Lung (tissue), 17 donors: ENCODE measurements at places on chromosomes 7 and 10.

DNA sequence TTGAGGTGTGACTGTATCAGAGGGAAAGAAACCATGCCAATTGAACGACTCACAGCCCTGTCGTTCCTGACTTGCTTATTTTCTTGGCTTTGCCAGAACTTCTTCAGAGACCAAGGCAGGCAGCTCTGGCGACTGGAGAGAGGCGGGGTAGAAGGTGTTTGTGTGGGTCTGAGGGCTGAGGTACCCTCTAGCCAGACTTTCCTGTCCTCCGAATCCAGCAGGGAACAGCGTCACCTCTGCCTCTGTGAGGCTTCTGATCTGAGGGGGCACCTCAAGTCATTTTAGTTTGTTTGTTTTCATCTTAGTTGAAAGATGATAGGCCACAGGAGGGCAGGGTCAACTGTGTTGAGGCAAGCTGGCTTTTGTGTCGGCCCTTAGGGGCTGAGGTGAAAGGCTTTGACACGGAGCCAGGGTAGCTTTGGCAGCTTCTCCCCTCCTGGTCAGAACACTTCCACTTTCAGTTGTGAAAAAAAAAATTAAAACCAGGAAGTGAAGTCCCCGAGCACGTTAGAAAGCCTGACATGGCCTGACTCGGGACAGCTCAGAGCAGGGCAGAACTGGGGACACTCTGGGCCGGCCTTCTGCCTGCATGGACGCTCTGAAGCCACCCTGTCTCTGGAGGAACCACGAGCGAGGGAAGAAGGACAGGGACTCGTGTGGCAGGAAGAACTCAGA lies 1.9 kb downstream of the ACSL5 start:
- peak overlapping the region; percentile 16 for H3K4me3 ChIP-seq
- no peaks in the 10 kb centered on the region for H3K4me1 ChIP-seq
- no peaks in the 10 kb centered on the region for H3K36me3 ChIP-seq

DNA sequence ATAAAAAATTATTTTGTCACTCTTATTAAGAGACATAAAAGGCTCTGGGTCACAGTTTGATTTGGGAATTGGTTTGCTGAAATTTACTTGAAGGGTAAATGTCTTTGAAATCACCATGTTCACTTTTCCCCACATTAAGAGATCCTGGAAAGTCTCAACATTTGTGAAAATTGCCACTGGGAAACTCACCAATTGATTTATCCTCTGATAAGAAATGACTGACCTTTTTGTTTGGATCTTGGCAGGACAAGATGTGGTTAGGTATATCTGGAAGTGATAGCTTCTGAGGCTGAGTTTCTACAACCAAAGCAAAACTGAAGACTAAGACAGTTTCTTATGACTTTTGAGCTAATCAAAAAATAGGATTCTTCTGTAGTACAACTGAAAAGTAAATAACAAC lies 107.1 kb upstream of the TMEM106B start:
- H3K27me3 ChIP-seq: no peaks in the 10 kb centered on the region
- no peaks in the 10 kb centered on the region for H3K36me3 ChIP-seq
- H3K4me3 ChIP-seq: no peak overlapping the region
- H3K27ac ChIP-seq: no peak overlapping the region
- DNase-seq: no peak

GRCh38 chr10:30013757-30014156 lies 45.6 kb downstream of the JCAD start:
- no peaks in the 10 kb centered on the region for H3K36me3 ChIP-seq
- peaks cover 19% of the 10 kb centered on the region for H3K4me1 ChIP-seq
- no peak overlapping the region for H3K27ac ChIP-seq
- peak; percentile 72 for DNase-seq

DNA sequence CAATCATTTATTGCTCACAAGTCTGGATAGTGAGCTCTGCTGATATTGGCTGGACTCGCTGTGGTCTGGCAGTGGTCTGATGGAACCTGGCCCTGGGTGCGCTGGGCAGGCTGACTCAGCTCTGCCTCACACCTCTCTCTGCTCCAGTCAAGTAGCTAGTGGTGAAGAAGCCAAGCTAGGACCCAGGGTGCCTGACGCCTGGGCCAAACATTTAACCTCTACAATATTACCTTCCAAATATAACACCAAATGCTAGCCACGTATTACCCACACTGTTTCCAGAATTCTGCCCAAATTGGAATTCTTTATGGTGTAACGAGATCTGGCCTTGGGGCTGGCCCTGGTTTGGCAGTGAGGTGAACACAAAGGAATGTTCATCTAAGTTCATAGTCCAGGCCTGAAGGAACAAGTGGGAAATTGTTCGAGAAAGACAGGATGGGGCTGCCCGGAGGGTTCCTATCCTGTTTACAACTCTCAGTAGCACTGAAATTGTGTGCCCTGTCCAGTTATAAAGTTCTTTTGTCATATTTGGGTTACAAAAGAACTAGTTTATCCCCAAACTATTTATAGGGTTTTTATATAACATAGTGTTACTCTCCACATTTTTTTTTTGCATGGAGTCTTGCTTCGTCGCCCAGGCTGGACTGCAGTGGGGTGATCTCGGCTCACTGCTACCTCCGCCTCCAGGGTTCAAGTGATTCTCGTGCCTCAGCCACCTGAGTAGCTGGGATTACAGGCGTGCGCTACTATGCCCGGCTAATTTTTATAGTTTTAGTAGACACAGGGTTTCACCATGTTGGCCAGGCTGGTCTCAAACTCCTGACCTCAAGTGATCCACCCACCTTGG lies 16.3 kb downstream of the OR2AE1 start:
- no peaks in the 10 kb centered on the region for H3K4me1 ChIP-seq
- no peaks in the 10 kb centered on the region for H3K27me3 ChIP-seq
- no peak overlapping the region for H3K4me3 ChIP-seq
- H3K36me3 ChIP-seq: no peaks in the 10 kb centered on the region
- H3K27ac ChIP-seq: no peak overlapping the region

GRCh38 chr7:94190599-94191061 lies 186.5 kb upstream of the BET1 start:
- peak; percentile 89 for DNase-seq
- no peaks in the 10 kb centered on the region for H3K4me1 ChIP-seq
- no peaks in the 10 kb centered on the region for H3K36me3 ChIP-seq
- H3K27ac ChIP-seq: no peak overlapping the region
- H3K27me3 ChIP-seq: no peaks in the 10 kb centered on the region

DNA sequence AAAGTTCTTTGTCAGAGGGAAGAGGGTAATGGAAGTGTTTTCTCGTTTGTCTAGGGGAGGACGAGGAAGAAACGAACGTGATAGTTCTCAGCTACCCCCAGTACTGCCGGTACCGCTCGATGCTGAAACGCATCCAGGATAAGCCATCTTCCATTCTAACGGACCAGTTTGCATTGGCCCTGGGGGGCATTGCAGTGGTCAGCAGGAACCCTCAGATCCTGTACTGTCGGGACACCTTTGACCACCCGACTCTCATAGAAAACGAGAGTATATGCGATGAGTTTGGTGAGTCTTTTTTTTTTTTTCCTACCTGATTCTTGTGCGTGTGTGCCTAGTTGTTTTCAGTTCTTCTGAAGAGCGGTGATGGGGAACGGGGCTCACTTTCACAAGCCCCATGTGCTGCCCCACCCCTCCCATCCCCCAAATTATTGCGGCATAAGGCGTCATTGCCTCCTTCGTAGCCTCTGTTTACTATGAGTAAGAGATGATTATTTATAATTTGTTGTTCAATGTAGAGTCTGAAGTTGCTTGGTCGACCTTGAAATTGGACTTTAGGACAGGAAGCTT lies 98.6 kb downstream of the ARID5B start:
- H3K36me3 ChIP-seq: peaks cover 13% of the 10 kb centered on the region
- no peak overlapping the region for H3K4me3 ChIP-seq
- H3K4me1 ChIP-seq: peaks cover 6% of the 10 kb centered on the region
- no peak for DNase-seq

GRCh38 chr7:21620054-21620453 lies 77.2 kb downstream of the DNAH11 start:
- no peak for DNase-seq
- no peak overlapping the region for H3K4me3 ChIP-seq
- H3K27ac ChIP-seq: no peak overlapping the region
- no peaks in the 10 kb centered on the region for H3K27me3 ChIP-seq
- H3K4me1 ChIP-seq: no peaks in the 10 kb centered on the region

GRCh38 chr10:67657775-67658174 lies 38.2 kb downstream of the CTNNA3 start:
- no peak overlapping the region for H3K27ac ChIP-seq
- no peak overlapping the region for H3K4me3 ChIP-seq
- no peaks in the 10 kb centered on the region for H3K4me1 ChIP-seq
- H3K27me3 ChIP-seq: no peaks in the 10 kb centered on the region

GRCh38 chr7:136655414-136655813 lies 213.0 kb upstream of the CHRM2 start:
- H3K27me3 ChIP-seq: no peaks in the 10 kb centered on the region
- H3K27ac ChIP-seq: no peak overlapping the region

- H3K27ac ChIP-seq: no peak overlapping the region
- no peaks in the 10 kb centered on the region for H3K27me3 ChIP-seq
- peaks cover 5% of the 10 kb centered on the region for H3K4me1 ChIP-seq
- no peaks in the 10 kb centered on the region for H3K36me3 ChIP-seq
- no peak overlapping the region for H3K4me3 ChIP-seq
Observed at GRCh38 chr7:37943905-37944736, 23.7 kb downstream of the EPDR1 start.

DNA sequence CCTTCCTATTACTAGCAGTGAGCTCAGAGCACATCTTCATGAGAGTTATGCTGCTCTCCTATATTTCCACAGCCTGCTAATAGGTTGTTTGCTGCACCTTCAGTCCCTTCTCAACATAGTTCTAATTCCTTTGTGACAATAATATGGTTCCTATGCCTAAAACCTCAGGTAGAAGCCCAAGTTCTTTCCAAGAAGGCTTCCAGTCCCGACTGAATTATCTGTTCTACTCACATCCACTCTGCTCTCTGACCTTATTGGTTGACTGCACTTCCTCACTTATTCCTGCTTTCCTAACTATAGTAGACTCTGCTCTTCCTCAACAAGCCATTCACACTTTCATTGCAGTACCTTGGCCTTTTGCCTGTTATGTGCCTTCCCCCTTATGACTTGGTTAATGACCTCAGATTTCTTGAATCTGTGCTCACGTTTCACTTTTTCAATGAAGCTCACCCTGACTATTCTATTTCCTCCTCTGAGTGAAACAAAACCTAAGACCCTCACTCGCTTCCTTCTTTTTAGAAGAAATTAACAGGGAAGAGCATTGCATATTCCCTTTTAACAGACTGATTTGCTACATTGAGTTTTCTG lies 132.7 kb downstream of the MDFIC start:
- DNase-seq: no peak
- H3K27me3 ChIP-seq: no peaks in the 10 kb centered on the region
- no peaks in the 10 kb centered on the region for H3K4me1 ChIP-seq
- no peak overlapping the region for H3K27ac ChIP-seq
- no peak overlapping the region for H3K4me3 ChIP-seq

- no peak for DNase-seq
- H3K27ac ChIP-seq: no peak overlapping the region
- H3K27me3 ChIP-seq: no peaks in the 10 kb centered on the region
- no peaks in the 10 kb centered on the region for H3K36me3 ChIP-seq
- no peak overlapping the region for H3K4me3 ChIP-seq
Observed at GRCh38 chr7:69526570-69526969, 71.7 kb upstream of the AUTS2 start.

- no peak overlapping the region for H3K27ac ChIP-seq
- H3K4me3 ChIP-seq: no peak overlapping the region
- DNase-seq: no peak
- H3K4me1 ChIP-seq: no peaks in the 10 kb centered on the region
- no peaks in the 10 kb centered on the region for H3K36me3 ChIP-seq
- H3K27me3 ChIP-seq: no peaks in the 10 kb centered on the region
Observed at GRCh38 chr10:23338155-23338828, 6.3 kb downstream of the C10orf67 start.

GRCh38 chr10:96358851-96359540 lies at the start of gene OPALIN:
OPALIN (minus strand) TSS chr10:96359002; CDS start chr10:96358896, 106 bp downstream.
- peaks cover 1% of the 10 kb centered on the region for H3K4me1 ChIP-seq
- no peaks in the 10 kb centered on the region for H3K36me3 ChIP-seq

DNA sequence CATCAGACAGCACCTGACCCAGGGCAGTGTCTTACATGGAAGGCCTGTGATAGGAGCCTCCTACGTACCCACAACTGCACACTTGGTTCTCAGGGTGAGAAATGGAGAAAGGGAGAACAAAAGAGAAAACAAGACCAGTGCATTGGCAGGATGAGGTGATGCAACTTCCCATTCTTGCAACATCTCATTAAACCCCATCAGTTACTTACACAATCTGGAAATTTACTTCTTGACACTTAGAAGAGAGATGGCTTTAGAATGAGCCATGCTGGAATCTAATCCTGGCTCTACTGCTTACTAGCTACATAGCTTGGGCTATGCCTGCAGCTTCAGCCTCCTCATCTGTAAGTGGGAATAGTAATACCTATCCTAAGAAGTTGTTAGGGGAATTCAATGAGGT lies 391.7 kb downstream of the KCNMA1 start:
- DNase-seq: no peak
- H3K27me3 ChIP-seq: no peaks in the 10 kb centered on the region

DNA sequence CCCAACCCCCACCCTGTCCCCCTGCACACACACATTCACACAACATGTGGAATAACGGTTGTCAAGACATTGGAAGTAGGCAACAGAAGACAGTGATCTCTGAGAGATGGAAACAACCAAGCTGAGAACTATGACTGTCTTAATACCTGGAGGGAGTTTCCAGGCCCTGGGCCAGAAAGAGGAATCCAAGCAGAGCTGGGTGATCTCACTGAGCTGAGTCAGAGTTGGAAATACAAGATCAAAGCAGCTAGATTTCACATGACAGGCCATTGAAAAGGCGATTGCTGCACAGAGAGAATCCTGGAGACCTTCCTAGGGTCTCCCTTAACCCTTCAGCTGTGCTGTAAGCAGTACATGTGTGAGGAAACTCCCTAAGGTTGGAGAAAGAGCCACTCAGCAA lies 165.8 kb upstream of the PRSS1 start:
- no peaks in the 10 kb centered on the region for H3K36me3 ChIP-seq
- H3K4me3 ChIP-seq: no peak overlapping the region
- no peaks in the 10 kb centered on the region for H3K27me3 ChIP-seq
- no peak overlapping the region for H3K27ac ChIP-seq

GRCh38 chr10:1977461-1977860 lies 240.1 kb upstream of the ADARB2 start:
- no peaks in the 10 kb centered on the region for H3K4me1 ChIP-seq
- H3K4me3 ChIP-seq: no peak overlapping the region
- H3K27ac ChIP-seq: no peak overlapping the region
- no peaks in the 10 kb centered on the region for H3K27me3 ChIP-seq
- DNase-seq: no peak

GRCh38 chr10:78283069-78283682 lies 249.5 kb downstream of the RPS24 start:
- no peak overlapping the region for H3K27ac ChIP-seq
- H3K36me3 ChIP-seq: no peaks in the 10 kb centered on the region
- H3K27me3 ChIP-seq: no peaks in the 10 kb centered on the region
- no peaks in the 10 kb centered on the region for H3K4me1 ChIP-seq

GRCh38 chr7:2706685-2707126 lies 18.7 kb downstream of the AMZ1 start:
- H3K27me3 ChIP-seq: no peaks in the 10 kb centered on the region
- DNase-seq: peak; percentile 59
- no peak overlapping the region for H3K27ac ChIP-seq
- no peak overlapping the region for H3K4me3 ChIP-seq
- H3K36me3 ChIP-seq: no peaks in the 10 kb centered on the region

DNA sequence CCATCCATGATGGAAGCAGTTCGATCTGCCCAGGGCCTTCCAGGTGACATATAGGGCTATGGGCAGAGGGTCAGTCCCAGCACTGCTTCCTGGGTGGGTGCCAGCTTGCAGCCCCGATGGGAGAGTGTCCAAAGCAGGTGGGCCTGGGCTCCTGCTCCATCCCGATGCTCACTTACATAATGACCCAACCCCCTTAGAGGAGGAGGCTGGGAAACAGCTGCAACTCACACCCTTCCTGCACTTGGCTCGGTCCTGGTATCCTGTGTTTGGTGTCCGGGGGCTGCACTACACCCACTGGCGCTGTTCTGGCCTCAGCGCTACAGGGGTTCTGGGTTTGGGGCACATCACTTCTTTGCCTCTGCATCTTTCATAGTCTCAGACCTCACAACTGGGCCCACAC lies 58.5 kb downstream of the PKD1L1 start:
- H3K27me3 ChIP-seq: no peaks in the 10 kb centered on the region
- no peak for DNase-seq
- no peak overlapping the region for H3K27ac ChIP-seq
- H3K36me3 ChIP-seq: no peaks in the 10 kb centered on the region
